ENCODE measurements at places on chromosomes 2 and 18. TPM values are rescaled to one million over a fixed set of nuclear protein-coding genes. Genes with fewer than 3 reads are reported as not detected.

GRCh38 chr18:38563396-38563980 is 997.9 kb upstream of the CELF4 start:
- no peak overlapping the region for H3K27ac ChIP-seq
- no peaks in the 10 kb centered on the region for H3K27me3 ChIP-seq
- no peaks in the 10 kb centered on the region for H3K4me1 ChIP-seq
- H3K4me3 ChIP-seq = no peak overlapping the region
- no peak for DNase-seq
- no peaks in the 10 kb centered on the region for H3K36me3 ChIP-seq

- no peak for DNase-seq
- no peak overlapping the region for H3K4me3 ChIP-seq
- peaks cover 6% of the 10 kb centered on the region for H3K4me1 ChIP-seq
- H3K27me3 ChIP-seq = no peaks in the 10 kb centered on the region
Observed at GRCh38 chr2:65608916-65609315, 176.5 kb upstream of the SPRED2 start.

DNA sequence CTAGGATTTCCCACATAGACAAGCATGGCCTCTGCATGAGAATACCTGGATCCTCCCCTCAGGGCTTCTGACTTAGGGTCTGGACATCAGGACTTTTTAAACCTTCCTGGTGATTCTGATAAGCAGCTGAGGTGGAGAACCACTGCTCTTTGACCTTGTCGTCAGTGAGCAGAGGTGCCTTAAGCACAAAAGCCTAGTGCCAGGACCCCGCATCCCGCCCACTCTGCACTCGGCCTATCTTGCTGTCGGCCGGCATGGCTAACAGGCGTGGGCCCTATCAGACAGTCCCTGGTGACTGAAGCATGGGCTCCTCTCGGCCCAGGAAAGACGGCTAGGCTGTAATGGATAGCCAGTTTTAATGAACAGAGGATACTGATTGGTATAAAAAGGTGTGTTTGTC is 6.2 kb downstream of the ANKRD23 start:
- H3K36me3 ChIP-seq = peaks cover 23% of the 10 kb centered on the region
- DNase-seq = no peak
- H3K4me1 ChIP-seq = peaks cover 27% of the 10 kb centered on the region
- no peak overlapping the region for H3K27ac ChIP-seq

DNA sequence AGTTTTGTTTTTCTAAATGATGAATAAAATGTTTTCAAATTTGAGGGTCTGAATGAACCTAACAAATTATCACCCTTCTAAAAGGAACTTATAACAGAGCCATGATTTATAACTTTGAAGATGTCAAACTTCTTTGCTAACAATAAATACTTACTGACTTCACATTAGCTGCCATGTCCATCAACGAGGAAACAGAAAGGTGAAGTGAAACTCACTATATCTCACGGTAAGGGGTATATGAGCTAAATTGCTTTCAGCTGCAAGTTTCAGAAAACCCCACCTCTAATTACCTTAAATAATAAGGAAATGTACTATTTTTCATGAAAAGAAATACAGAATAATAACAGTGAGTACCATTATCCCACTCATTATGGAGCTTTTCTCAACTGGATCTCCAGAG is 350.8 kb upstream of the NT5C1B start:
- H3K4me3 ChIP-seq = no peak overlapping the region
- no peak overlapping the region for H3K27ac ChIP-seq
- DNase-seq = no peak

- no peaks in the 10 kb centered on the region for H3K4me1 ChIP-seq
- H3K27me3 ChIP-seq = no peaks in the 10 kb centered on the region
- H3K36me3 ChIP-seq = no peaks in the 10 kb centered on the region
- H3K27ac ChIP-seq = no peak overlapping the region
Observed at GRCh38 chr2:228545748-228546145, 364.3 kb upstream of the SPHKAP start.

Gene MRPS5
- 71.5 TPM for total RNA-seq

Gene ANKRD62
- not detected for total RNA-seq

- H3K36me3 ChIP-seq = no peaks in the 10 kb centered on the region
- H3K27ac ChIP-seq = no peak overlapping the region
- H3K27me3 ChIP-seq = no peaks in the 10 kb centered on the region
- no peaks in the 10 kb centered on the region for H3K4me1 ChIP-seq
- no peak overlapping the region for H3K4me3 ChIP-seq
- no peak for DNase-seq
Observed at GRCh38 chr2:235170016-235170415, 218.2 kb downstream of the SH3BP4 start.

- no peak for DNase-seq
- no peaks in the 10 kb centered on the region for H3K4me1 ChIP-seq
- H3K27me3 ChIP-seq = no peaks in the 10 kb centered on the region
- no peak overlapping the region for H3K4me3 ChIP-seq
Observed at GRCh38 chr18:9825571-9826073, 60.2 kb upstream of the TXNDC2 start.

DNA sequence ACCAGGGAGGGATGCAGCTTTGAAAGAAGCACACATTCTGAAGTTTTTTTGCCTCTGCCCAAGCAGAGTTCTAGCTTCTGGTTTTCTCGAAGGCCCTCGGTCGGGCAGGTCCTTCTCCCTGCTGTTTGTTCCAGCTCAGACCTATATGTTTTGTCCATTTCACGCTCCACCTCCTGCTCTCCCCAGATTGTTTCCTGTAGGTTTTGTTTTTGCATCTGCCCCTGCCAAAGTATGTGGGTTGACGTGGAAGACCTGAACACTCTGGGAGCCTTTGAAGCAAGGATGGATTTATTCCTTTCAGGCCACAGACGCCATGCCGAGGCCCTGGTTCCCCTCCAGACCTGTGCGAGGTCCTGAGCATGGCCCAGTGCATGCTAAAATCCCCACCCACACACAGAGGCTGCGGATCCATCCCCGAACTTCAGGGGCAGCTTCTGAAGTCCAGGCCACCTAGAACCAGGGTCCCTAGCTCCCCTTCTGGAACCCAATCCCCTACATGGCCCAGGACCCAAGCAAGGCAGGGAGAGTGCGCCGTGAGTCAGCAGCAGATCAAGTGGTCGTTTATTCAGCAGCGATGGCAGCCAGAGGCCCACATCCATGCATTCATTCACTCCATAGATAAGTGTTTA is 205.4 kb downstream of the KLHL29 start:
- H3K36me3 ChIP-seq = no peaks in the 10 kb centered on the region
- no peak for DNase-seq
- no peaks in the 10 kb centered on the region for H3K27me3 ChIP-seq
- H3K4me1 ChIP-seq = no peaks in the 10 kb centered on the region

Data from thymus (tissue), 14 donors.